Activated CD4-positive, alpha-beta T cell treated with anti-CD3 and anti-CD28 coated beads, Interleukin-2, amount 50 U/mL, for 48 hours (primary cell): ENCODE measurements at places on chromosomes 2 and 18.

GRCh38 chr18:74316257-74317170 lies 875 bp downstream of the C18orf63 start:
- no peak for DNase-seq

GRCh38 chr18:57078614-57079013 lies 68.3 kb upstream of the BOD1L2 start:
- no peak for DNase-seq

DNA sequence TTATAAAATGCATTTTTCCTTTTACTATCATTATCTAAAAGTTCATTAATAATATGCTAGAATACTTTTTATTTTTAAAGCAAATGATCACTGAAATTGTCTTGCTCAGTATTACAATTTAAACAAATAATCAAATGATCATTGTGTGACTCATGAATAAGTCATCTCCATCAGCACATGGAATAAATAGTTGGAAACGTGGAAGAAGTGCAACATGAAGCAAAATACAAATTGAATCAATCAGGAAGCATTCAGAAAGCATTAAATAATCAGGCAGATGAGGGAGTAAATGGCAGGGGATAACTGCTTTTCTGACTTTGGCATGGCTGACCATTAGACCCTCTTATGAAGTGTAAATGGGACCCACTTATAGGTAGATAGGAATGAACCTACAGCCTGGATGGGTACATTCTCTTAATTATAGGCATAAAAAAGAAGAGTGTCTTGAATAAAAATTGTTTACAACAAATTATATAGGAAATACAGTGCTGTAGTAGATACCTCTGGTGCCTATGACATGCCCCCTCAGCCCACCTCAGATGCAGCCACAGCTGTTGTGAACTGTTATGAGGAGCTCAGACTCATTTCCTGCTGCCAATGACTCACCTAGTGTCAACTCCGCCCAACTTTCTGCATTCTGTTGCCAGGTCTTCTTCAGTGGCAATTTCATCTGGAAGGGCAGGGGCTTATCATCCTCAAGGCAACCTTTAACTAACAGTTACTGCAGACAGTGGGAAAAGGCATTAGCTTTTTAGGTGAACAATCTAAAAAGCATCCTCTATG lies 936.0 kb downstream of the TRIB2 start:
- no peak for DNase-seq

DNA sequence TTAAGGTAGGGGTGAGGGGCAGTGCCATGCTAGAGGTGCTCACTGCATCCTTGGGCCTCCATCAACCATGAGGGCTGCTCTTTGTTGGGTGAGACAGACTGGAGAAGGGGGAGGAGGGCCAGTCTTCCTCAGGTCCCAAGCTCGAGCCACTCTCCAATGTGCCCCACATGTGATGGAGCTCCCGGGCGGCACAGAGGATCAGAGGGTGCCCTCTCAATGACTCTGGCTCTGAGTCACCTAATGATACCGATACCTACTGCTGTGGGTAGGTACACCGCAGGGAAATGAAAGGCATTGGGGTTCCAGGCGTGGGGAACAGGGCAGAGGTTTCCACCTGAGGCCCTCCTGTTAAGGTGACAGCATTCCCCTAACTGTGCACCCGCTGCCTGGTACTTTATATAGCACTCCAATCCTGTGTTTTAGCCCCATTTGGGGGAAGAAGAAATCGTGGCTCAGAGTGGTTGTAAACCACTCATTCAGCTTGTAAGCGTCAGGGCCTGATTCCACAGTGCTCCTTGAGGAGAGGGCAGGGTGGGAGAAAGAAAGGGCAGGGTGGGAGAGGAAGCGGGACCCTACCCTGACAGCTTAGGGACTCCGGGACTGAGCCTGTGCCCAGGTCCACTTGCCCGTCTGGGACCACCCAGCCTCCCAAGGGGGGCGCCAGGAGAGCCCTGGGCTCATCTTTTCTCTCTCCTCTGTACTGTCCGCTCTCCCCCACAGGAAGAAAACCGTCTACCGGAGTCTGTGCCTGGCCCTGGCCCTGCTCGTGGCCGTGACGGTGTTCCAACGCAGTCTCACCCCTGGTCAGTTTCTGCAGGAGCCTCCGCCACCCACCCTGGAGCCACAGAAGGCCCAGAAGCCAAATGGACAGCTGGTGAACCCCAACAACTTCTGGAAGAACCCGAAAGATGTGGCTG lies 1.8 kb downstream of the B3GNT7 start:
- peak; percentile 35 for DNase-seq

- DNase-seq: no peak
These were observed 36.6 kb downstream of the EHBP1 start for GRCh38 chr2:62741954-62742722.

GRCh38 chr2:55361465-55362189 lies 58.0 kb downstream of the CCDC88A start:
- no peak for DNase-seq

- DNase-seq: no peak
These were observed 4.5 kb downstream of the CLASP1 start for GRCh38 chr2:121644715-121645114.

- DNase-seq: no peak
These were observed 87.7 kb upstream of the HAAO start for GRCh38 chr2:42879913-42880737.

GRCh38 chr2:135585586-135585985 lies 54.3 kb downstream of the R3HDM1 start:
- no peak for DNase-seq

DNA sequence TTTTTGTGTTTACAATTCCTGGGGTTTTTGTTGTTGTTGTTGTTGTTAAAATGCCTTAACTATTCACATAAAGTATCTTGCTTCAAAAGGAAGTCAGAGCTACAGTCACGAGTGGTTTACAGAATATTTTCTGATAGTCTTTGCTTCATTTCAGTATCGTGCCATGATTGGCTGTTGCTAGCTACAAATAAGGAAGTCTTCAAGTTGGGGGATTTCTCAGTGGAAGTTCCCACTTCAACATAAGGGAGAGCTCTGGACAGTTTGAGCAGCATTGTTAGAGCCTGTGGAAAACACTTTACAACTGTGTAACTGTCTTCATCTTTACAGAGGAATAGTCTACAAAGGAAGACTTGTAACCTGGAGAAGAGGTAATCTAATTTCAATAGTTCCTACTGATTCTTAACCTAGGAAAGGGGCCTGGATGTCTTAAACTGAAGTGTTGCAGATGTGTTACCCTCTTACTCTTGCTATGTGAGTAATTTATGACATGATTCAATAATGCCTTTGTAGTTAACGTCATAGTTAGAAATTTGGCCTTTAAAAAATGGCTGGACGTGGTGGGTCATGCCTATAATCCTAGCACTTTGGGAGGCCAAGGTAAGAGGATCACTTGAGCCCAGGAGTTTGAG lies 23.4 kb upstream of the TANK start:
- no peak for DNase-seq

DNA sequence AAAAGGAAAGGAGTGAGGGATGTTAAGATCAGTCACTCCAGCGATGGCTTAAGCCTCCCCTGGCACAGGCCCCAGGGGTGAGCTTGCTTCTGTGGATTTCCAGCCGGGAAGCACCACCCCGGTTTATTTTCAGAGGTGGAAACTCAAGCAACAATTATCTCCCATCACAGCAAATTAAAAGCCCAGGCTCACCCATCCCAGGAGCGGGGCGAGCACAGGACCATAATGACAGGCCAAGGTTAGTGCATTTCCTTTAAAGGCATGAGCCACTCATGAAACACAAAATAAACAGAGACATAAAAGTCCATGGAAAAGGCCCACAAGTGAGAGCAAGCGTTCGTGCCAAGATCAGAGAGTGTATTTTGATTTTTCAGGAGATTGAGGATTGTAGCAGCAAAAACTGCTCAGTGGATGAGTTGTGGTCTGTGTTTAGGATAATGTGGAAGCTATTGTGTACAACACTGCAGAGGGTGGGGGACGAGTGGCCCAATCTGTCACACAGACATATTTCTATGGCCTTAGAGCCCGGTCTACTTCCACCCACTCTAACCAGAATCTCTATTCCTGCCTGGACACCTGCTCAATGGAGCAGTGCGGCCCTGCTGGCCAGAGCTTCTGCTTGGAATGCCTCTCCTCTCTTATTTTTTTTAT lies 111.4 kb upstream of the CDC42EP3 start:
- no peak for DNase-seq

- DNase-seq: no peak
These were observed 140.0 kb downstream of the MC4R start for GRCh38 chr18:60232541-60232940.

DNA sequence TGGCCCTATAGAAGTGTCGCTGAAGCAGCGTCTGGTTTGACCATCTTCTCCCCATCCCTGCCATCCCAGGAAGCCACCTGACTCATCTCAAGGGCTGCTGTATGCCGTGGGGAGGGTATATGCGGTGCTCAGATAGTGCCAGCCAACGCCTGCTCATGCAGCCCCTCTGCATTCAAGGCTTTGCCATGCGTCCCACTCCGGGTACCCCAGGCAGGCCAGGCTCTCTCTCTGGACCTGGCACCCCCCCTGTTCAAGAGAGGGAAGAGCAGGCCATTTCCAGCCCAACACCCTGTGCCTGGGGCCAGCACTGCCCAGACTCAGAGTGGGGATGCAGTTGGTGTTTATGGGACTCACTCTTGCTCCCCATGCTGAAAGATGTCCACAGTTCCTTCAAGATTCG lies 130.0 kb downstream of the GLI2 start:
- DNase-seq: no peak

DNA sequence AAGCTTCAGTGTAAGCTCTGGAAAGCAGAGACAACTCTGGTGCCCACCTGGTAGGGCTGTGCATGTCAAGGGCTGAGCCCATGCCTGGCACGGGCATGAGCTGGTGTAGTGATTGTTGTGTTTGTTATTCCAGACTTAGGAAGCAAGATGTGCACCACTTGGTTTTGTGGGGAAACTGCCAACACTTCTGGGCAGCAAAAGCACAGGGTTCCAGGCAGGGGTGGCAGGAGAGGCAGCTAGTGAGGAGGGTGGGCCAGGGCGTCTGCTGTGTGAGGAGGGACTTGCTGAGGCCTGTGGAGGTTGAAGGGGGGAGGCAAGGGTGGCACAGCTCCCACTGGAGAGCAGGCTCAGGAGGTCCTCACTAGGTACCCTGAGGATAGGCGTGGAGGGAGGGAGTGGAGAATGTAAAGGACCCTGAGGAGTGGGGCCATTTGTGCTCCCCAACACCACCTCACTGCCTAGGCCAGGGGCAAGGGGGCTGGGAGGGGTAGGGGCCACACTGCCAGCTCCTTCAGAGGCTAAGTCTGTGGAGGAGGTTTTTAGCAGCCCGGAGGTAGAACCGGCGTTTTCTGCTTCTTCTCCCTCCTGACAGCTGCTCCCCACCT lies 104.0 kb upstream of the POU3F3 start:
- no peak for DNase-seq

GRCh38 chr2:217371781-217372213 lies 511.9 kb upstream of the TNP1 start:
- DNase-seq: no peak

DNA sequence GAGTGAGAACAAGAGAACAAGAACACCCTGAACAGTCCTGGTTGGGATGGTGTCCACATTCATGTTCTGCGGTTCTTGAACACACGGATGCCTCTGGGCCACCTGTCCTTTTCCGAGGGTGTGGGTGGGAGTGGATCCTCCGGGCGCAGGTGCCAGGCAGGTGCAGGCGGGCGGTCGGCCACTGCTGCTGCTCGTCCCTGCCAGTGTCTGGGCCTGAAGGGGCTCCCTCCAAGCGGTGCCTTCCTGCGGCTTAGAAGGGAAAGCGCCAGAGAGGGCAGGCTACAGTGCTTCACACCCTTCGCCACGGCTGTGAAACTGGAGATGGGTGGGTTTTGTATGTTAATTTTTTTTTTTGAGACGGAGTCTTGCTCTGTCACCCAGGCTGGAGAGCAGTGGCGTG lies 8.0 kb upstream of the D2HGDH start:
- DNase-seq: no peak

- no peak for DNase-seq
These were observed 86.6 kb downstream of the SOWAHC start for GRCh38 chr2:109700680-109701274.

- no peak for DNase-seq
These were observed 476.8 kb upstream of the CELF4 start for GRCh38 chr18:38042211-38042890.

DNA sequence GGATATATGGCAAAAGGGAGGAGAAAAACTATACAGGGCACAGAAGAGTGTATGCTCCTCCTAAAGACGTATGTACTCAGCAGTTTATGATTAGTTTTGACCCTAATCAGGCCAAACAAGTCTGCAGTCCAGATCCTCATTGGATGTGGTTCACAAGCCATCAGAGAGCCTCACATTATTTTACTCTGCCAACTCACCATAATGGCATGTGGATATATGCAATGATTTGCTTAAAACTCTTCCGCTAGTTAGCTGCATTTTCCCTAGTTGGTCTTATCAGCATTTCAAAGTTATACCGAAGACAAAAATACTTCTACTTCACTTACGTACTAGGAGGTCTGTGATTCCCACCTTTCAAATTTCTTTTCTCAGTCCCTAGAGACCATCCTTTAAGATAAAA lies 198.4 kb downstream of the CMPK2 start:
- no peak for DNase-seq

- DNase-seq: no peak
These were observed 46.5 kb upstream of the SESTD1 start for GRCh38 chr2:179311101-179311500.
